ENCODE measurements at places on chromosomes 1 and 21. TPM values are rescaled to one million over a fixed set of nuclear protein-coding genes. Genes with fewer than 3 reads are reported as not detected.

CNTN2 gene
- total RNA-seq, result not detected

SLAMF6 gene
- total RNA-seq, result 66.7 TPM

TRIM33 gene
- total RNA-seq, result 70.6 TPM

FCAMR gene
- not detected for total RNA-seq

NUDT17 gene
- 4.9 TPM for total RNA-seq

UBQLN4 gene
- 14.4 TPM for total RNA-seq

TRNAU1AP gene
- 28.3 TPM for total RNA-seq

LRRC8B gene
- 1.7 TPM for total RNA-seq

PTTG1IP gene
- 144 TPM for total RNA-seq

LCE2B gene
- total RNA-seq, result not detected

KCNA2 gene
- 0.07 TPM for total RNA-seq

KCNE1 gene
- total RNA-seq, result 0.52 TPM

SLC9C2 gene
- total RNA-seq, result not detected

KLF17 gene
- total RNA-seq, result not detected

DNA sequence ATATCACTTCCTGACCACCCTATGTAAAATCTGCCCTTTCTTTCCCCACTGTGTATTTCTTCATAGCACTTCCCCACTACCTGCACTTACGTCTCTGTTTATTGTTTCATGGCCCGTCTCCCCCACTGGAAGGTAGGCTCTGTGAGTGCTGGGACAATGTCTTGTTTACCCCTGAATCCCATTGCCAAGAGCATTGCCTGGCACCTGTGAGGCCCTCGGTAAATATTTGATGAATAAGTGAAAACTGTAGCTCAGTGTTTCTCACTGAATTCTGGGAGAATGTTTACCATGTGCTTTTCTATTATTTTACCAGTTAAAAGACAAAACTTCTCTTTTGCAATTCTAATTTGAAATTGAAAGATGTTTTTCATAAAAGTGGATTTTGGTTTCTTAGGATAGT, 11.8 kb downstream of the NFASC start:
- DNase-seq, result no peak

GRCh38 chr21:34928637-34929036, 120.5 kb downstream of the RUNX1 start:
- DNase-seq, result no peak

- no peak for DNase-seq
Measured at GRCh38 chr1:114545315-114545714, 34.3 kb upstream of the TRIM33 start.

DNA sequence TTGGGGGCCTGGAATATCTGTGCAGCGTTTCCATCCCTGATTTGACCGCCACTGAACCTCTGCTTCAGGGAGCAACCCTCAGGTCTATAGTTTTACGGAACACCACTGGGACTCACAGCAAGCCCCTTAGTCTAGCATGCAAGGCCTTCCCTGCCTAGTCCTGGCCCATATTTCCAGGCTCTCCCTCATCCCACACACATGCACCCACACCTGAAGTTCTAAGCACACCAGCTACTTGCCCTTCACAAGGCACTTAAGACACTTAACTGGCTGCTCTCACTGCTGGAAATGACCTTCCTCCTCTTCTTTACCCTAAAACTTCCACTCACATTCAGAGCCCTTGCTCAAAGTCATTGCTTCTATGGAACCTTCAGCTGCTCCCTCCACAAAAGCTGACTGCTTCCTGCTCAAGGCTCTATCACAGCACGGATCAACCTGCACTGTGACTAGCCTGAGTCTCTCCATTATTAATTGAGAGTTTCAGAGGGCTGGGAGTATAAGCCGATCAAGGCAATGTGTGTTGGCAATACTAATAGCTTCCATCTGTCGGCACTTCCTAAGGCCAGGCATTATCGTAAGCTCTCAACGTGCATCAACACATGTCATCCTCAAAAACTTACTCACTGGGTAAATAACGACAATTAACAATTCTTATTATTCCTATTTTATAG, 84.3 kb downstream of the RRAGC start:
- no peak for DNase-seq

DNA sequence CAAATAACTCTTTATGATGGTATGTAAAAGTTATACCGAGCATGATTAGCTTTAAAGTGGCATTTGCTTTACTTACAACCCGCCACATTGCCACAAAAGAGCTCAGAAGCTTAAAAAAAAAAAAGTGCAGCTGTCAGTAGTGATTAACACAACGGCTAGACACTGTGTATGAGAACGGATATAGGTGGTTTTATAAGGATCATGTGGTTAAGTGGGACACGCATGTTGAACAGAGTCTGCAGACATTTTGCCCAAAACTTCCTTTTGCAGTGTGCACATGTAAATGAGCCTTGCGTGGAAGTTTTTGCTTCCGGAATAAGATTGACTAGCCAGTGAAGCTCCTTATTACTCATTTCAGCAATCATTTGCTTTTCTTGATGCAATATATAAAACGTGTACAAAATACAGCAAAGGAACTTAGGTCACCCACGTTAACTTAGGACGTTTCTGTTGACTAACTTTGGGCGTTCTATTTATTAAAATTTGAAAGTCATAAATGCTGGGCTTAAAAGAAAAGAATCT, 58.7 kb upstream of the RGS1 start:
- peak; percentile 94 for DNase-seq

GRCh38 chr1:15146971-15147376, 6.6 kb upstream of the TMEM51 start:
- DNase-seq, result no peak

DNA sequence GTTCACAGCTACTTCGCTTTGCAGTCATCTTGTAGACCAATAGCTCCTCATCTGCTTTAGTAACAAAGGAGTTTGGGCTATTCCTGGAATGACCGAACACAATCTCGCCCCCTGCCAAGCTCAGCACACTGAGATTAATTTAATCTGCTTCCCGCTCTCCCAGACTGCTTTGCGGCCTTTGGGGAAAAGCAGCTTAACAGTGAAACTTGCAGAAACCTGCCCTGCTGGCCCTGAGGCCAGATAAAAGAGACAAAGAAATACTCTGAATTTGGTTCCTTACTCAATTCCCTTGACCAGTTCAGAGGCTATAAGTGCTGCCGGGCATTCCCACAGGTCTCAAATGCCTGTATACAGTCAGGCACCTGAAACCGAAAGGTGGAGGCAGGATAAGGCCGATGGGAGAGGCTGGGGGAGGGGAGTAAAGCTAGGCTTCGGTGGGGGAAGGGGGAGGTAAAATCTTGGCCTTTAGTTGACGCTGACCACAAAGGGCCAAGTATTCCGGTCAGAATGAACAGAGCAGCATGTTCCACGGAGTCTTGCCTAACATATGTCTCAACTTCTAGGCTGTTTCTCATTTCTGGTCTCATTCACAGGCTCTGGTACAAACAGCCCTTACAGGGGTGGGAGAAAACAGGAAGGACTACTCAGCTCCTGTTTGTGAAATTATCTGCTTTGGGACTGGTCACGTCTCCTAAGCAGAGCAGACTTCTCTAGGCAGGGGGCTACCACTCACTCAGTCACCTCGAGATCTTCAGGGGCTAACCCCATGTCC, 17.7 kb upstream of the A3GALT2 start:
- DNase-seq, result no peak

DNA sequence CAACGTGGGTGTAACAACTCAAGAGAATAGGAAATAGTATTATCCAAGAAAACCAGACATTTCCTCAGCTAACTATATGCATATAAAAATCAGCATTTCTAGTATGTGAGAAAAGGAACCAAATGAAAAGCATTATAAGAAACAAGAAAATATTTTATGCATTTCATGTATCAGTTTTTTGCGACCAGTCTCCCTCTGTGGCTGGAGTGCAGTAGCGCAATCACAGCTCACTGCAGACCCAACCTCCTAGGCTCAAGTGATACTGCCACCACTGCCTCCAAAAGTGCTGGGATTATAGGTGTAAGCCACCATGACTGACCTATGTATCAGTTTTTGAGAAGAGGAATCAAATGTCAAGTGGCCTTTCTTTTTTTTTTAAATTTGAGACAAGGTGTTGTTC, 31.0 kb downstream of the SLC16A1 start:
- DNase-seq, result no peak

DNA sequence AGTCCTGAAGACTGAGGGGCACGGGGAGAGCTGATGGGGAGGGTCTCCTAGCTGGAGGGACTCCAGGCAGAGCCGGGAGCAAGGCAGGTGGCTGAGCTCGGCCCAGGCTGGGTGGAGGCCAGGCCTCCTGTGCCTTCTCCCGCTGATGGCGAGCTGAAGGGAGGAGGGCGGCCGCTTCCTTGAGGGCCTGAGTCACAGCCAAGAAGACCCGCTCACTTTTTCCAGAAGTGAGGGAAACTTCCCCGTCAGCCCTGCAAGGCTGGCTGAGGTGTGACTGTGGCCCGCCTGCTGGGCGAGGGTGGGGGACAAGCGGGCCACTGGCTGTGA, 1.7 kb upstream of the VWA1 start:
- DNase-seq, result no peak

GRCh38 chr1:160423966-160424365, 23.6 kb downstream of the VANGL2 start:
- DNase-seq, result no peak

DNA sequence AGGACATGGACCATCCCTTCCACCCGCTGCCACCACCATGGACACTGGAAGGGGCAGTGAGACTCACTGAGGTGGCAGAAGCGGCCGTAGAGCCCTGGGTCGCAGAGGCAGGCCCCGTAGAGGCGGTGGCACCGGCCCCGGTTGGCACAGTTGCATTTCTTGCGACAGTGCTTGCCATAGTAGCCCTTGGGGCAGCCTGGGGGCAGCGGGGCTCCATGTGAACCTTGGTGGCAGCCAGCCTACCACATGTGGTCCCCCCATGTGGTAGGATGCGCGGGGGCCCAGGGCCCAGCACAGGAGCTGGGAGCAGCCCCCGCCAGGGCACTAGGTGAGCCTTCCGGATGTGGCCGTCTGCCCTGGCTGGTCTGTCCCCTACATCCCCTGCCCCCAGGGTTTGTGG, 51.6 kb downstream of the ARHGEF16 start:
- no peak for DNase-seq

- DNase-seq, result no peak
Measured at GRCh38 chr21:38777015-38777414, 28.7 kb upstream of the ETS2 start.

Data from natural killer cell (primary cell).